T-helper 22 cell (primary cell): ENCODE measurements at places on chromosomes 2 and 18.

- no peak for DNase-seq
Observed at GRCh38 chr18:37649930-37650329, 84.3 kb upstream of the CELF4 start.

- DNase-seq, result no peak
Observed at GRCh38 chr2:236991874-236992273, 93.8 kb upstream of the COPS8 start.

DNA sequence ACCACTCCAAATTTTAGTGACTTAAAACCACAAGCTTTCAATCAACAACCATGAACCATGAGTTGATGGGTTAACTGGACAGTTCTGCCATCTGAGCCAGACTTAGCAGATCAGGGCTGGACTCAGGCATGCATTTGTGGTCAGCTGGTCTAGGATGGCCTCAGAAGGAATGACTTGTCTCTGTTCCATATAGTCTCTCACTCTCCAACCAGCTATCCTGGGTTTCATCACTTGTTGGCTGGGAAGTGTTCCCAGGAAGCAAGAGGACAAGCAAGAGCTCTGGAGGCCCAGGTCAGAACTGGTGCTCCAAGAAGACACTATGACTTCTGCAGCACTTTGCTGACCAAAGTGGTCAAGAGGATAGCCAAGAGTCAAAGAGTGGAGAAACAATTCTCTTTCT lies 17.5 kb upstream of the MAP3K20 start:
- no peak for DNase-seq

GRCh38 chr2:168565112-168565511 lies 109.0 kb downstream of the CERS6 start:
- no peak for DNase-seq

DNA sequence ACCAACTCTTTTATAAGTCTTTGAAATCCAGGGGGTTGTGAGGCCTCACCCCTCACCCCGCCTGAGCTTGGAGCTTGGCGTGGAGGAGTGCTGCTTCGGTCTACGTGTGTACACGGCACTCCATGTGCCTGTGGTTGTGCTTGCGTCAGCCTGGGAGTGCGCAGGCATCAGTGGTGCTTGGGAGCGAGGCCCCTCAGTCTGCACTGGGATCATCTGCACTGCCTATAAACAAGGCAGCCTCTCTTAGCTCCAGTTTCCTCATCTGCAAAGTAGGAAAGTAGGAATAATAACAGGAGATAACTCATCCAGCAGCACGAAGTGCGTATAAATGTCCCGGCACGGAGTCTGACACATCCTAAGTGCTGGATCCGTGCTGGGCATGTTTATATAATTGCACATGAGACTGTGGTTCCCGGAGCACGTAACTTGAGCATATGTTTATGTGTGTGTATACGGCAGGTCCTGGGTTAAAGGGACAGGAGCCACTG lies 1.2 kb downstream of the GYPC start:
- DNase-seq, result peak; percentile 60

DNA sequence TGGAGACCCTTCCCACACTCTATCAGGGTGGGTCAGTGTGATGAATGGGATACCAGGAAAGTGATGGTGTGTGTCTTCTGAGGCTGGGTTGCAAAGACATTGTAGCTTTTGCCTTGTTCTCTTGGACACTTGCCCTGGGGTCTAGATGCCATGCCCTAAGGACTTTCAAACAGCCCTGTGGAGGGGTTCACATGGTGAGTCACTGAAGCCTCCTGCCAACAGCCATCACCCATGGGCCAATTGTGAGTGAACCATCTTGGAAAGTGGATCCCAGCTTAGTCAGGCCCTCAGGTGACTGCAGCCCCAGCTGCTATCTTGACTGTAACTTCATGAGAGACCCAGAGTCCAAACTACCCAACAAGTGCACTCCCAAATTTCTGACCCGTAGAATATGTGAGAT lies 25.8 kb upstream of the IGFBP5 start:
- no peak for DNase-seq

- DNase-seq, result no peak
Observed at GRCh38 chr2:238986491-238987351, 138.8 kb downstream of the TWIST2 start.

DNA sequence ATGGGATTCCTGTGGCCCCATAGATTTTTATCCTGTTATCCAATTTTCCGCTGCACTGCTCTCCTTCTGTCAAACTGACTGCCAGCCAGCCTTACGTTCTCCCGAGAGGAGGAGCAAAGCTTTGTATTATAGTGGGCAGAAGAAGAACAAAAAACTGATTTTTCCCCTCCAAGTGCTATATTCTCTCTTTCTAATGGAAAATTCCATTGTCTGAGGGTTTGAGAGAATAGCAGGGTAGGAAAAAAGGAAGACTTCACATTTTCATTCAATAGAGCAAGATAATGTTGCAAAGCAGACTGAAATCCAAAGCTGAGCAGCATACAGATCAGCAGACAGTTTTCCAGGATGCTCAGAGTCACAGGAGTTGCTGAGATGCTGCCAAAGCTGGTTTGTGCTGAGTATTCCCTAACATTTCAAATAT lies 238.0 kb downstream of the UBE2E3 start:
- no peak for DNase-seq

- DNase-seq, result no peak
Observed at GRCh38 chr2:220811952-220812570, 760.0 kb downstream of the EPHA4 start.

- no peak for DNase-seq
Observed at GRCh38 chr2:105252271-105252670, 10.7 kb downstream of the GPR45 start.

DNA sequence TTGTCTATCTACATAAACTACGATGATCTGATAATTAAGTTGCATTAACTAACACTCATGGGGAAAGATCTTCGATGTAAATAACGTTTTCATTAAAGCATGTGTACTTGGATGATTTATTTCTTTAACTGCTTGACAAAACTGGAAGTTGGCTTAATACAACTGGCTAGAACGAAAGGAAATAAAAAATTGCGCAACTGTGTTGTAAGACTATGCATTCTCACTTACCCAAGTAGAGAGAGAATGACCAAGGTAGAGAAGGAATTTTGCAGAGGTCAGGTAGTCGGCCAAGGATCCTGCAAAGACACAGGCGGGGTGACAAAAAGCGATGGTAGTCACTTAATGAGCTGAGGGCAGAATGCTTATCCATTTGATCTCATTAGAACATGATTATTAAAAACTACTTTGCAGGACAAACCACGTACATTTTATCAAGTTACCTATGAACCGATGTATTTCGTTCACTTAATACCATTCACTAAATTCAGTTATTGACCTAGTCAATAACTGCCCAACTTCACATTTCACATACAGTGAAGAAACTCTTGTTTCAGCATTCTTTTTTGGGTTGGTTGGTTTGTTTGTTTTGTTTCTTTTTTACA lies 900 bp downstream of the SLC40A1 start:
- no peak for DNase-seq

DNA sequence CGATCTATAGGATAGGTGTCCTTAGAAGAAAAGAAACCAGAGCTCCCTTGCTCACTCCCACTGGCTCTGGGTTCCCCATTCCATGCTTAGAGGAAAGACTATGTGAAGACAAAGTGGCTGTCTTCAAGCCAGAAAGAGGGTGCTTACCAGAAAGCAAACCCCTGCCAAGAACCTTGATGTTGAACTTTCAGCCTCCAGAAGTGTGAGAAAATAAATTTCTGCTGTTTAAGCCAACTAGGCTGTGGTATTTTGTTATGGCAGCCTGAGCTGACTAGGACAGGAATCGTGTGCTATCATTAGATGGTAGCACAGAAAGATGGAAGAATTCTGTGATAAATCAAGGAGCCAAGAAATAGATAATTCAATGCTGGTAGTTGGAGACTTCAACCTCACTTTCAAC lies 19.9 kb upstream of the TFCP2L1 start:
- no peak for DNase-seq
